Renal cortical epithelial cell (primary cell): ENCODE measurements at places on chromosomes 5 and 9. TPM values are rescaled to one million over a fixed set of nuclear protein-coding genes. Genes with fewer than 3 reads are reported as not detected.
A peak's percentile ranks its signal among the peaks of the same experiment; 100 is the strongest.

DNA sequence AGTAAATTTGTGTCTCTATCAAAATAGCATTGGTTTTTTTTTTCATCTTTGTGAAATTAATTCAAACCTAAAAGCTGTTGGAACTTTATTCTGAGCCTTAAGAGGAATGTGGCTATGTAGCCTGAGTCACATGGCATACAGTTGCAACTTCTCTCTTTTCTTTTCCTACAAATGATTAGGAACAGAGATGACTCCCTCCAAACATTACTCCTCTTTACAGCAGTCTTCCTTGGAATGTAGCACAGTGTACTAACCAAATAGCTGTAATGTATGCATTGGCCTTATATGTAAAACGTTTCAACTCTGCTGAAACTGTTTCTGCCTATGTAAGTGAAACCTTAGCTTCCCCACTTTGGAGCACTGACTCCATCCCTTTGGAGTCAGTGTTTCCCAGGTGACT, 100.9 kb upstream of the MAP1B start:
- no peak for DNase-seq

CDC20B gene
- 0.52 TPM in 1 of 2 replicates, not detected in the other for total RNA-seq

- DNase-seq: peak; percentile 20
Observed at GRCh38 chr9:96232539-96233241, 69.3 kb downstream of the HSD17B3 start.

DNA sequence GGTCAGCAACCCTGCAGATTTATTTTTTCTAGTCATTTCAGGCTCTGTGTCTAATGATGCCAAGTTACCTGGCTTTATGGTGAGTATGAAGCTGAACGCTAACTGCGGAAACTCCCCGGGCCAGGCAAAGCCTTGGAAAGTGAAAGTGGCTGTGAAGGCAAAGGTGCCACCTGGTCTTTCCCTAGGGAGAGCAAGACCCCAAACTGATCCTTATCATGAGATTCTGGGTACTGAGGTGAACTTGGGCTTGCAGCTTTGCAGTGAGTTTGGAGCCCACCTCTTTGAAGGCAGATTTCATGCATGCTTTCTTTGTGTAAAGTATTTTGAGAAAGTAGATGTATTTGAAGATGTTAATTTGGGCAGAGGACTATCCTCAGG, 63.3 kb downstream of the CARTPT start:
- DNase-seq: no peak

FOXD4L4 gene
- total RNA-seq: 0.20 TPM in 1 of 2 replicates, not detected in the other

OGN gene
- not detected in 2 replicates for total RNA-seq

GRPEL2 gene
- total RNA-seq: 16.0 and 27.6 TPM in 2 replicates

GRCh38 chr5:59317023-59317773, 576.3 kb downstream of the PDE4D start:
- peak; percentile 59 for DNase-seq

DNA sequence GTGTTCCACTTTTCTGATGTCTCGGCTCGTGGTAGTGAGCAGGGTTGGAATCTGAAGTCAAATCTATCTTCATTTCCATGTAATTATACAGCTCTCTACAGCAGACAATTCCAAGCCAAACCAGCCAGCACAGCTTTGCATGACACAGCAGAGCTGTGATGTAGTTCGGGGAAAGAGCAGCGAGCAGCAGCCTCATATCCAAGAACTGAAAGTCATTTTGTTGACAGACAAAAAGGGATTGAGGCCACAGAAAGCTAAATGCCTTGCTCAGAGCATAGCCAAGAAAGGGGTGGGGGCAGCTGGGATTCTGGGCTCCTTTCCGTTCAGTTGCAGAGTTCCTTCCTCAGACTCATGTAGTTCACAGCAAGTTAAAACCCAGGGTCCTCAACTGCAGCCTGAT, 32.1 kb downstream of the LCP2 start:
- DNase-seq: no peak

GRCh38 chr9:112772215-112772509, 21.6 kb downstream of the SNX30 start:
- DNase-seq: no peak

GRCh38 chr9:121260457-121261106, 7.4 kb upstream of the GSN start:
- DNase-seq: no peak

GRCh38 chr5:143892271-143892670, 80.3 kb downstream of the HMHB1 start:
- no peak for DNase-seq

DNA sequence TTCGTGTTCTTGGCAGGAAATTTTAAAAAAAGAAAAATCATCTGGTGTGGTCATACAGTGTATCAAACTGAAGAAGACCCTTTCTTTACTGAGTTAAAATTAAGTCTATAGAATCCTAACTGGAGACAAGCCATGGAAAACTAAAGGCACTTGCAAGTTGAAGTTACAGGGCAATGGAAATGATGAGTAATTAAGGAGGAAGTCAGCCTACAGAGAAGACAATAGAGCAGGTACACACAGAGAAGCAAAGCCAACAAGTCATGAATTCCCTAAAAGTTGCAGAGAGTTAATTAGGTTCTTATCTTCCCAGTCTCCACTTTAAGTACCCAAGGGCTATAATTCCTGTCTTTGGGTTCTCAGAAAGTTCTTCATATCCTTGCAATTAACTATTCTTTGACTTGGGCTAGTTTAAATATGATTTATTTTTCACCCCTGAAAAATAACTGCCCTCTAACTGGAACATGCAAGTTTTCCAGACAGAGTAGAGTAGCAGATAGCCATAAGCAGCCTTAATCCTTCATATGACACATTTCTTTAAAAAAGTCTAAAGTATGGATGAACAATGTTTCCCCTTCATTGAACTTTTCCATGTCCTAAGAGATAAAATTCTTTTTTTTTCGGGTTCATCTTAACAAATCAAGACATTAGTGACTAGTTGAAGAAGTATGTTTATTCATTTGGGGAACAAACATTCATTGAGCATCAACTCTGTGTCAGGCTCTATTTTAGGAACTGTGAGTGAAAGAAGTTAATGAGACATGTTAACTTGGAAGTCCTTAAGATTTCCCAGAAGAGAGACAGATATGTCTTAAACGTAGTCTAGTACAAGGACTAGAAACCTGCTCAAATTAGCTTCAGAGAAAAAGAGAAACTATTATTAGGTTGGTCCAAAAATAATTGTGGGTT, 5.2 kb upstream of the ITGA2 start:
- peak; percentile 57 for DNase-seq

HBEGF gene
- 23.4 and 52.8 TPM in 2 replicates for total RNA-seq

DNA sequence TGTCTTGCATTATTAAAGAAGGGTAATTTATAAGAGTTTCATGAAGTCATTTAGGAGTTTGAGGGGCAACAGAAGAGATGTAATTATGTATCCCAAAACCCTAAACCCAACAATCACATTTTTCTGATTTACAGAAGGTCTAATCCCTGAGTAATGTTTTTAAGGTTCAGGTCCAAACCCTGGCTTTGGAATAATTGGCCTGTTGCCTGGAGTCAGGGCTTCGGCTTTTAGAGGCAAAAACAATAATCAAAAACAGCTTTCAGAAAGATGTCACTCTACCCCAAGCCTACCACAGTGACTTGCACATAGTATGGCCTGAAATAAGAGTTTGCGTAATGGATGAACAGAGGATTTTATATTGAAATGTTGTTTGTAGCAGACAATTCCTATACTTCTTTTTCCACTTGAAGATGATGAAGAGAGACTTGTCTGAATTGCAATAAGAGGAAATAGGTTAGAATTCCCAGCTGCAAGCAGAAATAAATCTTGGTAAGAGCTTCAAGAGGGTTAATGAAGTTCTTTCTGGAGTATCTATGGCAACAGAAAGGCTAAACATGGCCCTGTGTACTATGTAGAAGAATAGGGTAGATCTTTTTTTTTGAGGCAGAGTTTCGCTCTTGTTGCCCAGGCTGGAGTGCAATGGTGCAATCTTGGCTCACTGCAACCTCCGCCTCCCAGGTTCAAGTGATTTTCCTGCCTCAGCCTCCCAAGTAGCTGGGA, 152.0 kb downstream of the GPBP1 start:
- DNase-seq: no peak

- DNase-seq: no peak
Observed at GRCh38 chr5:122111460-122111859, 17.9 kb upstream of the ZNF474 start.

GRCh38 chr5:31855134-31856040, 216.5 kb downstream of the PDZD2 start:
- DNase-seq: peak; percentile 19

- DNase-seq: peak; percentile 6
Observed at GRCh38 chr5:111299067-111299481, 74.9 kb downstream of the CAMK4 start.

- peak; percentile 55 for DNase-seq
Observed at GRCh38 chr5:1041225-1042143, 32.9 kb downstream of the NKD2 start.

CDX1 gene
- total RNA-seq: not detected in 2 replicates

- no peak for DNase-seq
Observed at GRCh38 chr9:3736161-3736560, 210.4 kb upstream of the RFX3 start.

RFESD gene
- total RNA-seq: 1.2 and 2.4 TPM in 2 replicates

GRCh38 chr9:34701769-34702736, 7.9 kb downstream of the CCL21 start:
- DNase-seq: peak; percentile 70

- DNase-seq: no peak
Observed at GRCh38 chr5:76326577-76327302, 76.3 kb upstream of the IQGAP2 start.

GRCh38 chr5:139205586-139205985, 7.4 kb upstream of the SIL1 start:
- no peak for DNase-seq

DNA sequence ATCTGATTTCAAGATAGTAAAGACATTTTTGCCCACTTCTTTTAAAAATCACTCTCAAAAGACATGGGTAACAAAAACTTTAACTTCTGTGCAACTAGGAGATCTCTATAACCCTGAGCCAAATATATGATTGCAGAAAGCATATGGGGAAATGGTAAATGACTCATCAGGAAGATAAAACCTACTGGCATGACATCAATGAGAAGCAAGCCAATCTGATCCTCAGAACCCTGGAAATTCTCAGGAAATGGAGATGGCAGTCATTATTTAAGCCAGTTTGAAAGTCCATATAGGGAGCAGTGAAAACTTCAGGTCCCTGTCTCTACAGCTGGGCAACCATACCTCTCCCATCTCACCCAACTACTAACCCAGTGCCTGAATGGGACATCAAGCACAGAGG, 249.7 kb upstream of the NREP start:
- no peak for DNase-seq

DNA sequence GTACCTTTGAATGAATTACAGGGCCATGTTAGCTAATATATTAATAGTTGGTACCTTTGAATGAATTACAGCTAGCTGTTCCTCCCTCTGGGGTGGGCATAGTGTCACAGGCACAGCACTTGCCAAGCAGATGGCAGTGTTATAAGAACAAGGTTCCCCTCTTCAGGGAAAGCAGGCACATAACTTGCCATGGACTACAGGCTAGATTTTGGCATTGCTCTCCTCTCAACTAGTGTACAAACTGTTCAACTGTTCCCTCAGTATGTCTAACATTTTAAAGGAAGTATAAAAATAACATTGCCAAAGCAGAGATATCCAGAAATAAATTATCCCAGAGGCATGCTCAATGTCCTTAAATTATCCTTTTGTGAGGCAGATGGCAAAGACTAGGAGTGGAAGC, 33.7 kb downstream of the ABITRAM start:
- no peak for DNase-seq

DNA sequence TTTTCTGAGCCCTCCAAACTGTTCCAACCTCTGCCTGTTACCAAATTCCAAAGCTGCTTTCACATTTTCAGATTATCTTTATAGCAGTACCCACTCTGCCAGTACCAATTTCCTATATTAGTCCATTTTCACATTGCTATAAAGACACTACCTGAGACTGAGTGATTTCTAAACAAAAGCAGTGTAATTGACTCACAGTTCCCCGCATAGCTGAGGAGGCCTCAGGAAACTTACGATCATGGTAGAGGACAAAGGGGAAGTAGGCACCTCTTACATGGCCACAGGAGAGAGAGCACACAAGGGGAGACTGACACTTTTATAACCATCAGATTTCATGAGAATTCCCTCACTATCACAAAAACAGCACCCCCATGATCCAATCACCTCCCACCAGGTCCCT, 105.0 kb downstream of the DTWD2 start:
- DNase-seq: no peak

GRCh38 chr5:137022043-137022442, 477.1 kb downstream of the SPOCK1 start:
- no peak for DNase-seq

LVRN gene
- total RNA-seq: 0.30 TPM in 1 of 2 replicates, not detected in the other

DNA sequence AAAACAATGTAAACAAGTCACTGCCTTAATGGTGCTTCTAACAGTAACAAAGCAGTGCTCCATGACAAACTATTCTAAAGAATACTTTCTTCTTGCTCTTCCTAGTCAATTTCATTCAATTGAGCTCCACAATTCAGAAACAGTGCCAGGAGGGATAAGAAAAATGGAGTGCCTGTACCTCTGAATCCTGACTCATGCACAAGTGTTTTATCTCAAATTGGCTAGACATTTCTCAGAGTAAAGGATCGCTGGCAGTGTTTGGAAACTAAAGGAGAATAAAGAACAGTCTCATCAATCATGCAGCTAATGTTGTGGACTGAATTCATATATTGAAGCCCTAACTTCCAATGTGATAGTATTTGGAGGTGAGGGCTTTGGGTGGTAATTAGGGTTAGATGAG, 27.6 kb downstream of the SLC25A51 start:
- DNase-seq: no peak

GRCh38 chr9:8486095-8486494, 686.5 kb upstream of the DMAC1 start:
- DNase-seq: peak; percentile 67

FAT2 gene
- total RNA-seq: 0.17 and 0.89 TPM in 2 replicates

GRCh38 chr5:140217299-140218026, 42.5 kb downstream of the CYSTM1 start:
- no peak for DNase-seq

- no peak for DNase-seq
Observed at GRCh38 chr5:137760719-137761516, 6.8 kb upstream of the HNRNPA0 start.

LHX6 gene
- total RNA-seq: 0.10 and 0.17 TPM in 2 replicates

DNA sequence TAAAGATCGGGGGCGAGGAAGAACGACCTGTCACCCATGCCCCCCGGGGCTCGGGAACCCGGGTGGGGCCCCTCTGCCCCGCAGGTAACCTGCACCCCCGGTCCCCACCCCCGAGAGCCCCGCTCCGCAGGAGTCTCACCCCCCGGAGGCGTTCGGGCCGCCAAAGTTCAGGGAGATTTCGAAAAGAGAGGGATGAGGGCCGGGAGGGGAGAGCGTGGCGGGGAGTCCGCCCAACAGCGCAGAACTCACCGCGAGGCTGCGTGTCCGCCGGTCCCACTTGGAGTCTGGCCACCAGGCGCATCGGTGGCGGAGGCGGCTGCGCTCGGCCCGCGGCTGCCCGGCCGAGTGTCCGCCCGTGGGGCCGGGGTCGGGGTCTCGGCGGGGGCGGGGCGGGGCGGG, at the start of gene PHF19:
Gene PHF19 (minus strand): TSS at position 347 of the 399 bp plus-strand sequence. CDS start 2,447 bp downstream, outside the sequence.
- no peak for DNase-seq

HACD4 gene
- 2.3 and 3.0 TPM in 2 replicates for total RNA-seq

DNA sequence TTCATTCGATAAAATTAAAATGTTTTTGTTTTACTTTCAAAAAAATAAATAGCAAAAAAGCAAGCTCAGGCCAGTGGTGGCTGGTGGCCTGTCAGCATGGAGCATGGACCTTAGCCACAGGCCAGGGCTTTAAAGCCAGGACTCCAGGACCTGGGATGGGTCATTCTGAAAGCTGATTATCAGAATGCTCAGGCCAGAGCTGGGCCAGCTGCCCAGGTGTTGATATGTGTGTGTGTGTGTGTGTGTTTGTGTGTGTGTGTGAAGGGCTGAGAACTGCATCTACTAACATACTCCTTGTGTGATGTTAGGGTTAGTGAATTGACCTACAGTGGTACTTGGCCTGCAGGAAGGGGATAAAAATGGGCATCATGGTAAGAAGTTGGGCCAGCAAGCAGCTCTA, 21.5 kb downstream of the PALM2AKAP2 start:
- DNase-seq: no peak

- DNase-seq: no peak
Observed at GRCh38 chr9:93458712-93459111, 5.3 kb upstream of the FAM120AOS start.
